ENCODE measurements at places on chromosomes 12 and 14.

- DNase-seq: no peak
Measured at GRCh38 chr14:21025371-21026273, 761 bp upstream of the NDRG2 start.

DNA sequence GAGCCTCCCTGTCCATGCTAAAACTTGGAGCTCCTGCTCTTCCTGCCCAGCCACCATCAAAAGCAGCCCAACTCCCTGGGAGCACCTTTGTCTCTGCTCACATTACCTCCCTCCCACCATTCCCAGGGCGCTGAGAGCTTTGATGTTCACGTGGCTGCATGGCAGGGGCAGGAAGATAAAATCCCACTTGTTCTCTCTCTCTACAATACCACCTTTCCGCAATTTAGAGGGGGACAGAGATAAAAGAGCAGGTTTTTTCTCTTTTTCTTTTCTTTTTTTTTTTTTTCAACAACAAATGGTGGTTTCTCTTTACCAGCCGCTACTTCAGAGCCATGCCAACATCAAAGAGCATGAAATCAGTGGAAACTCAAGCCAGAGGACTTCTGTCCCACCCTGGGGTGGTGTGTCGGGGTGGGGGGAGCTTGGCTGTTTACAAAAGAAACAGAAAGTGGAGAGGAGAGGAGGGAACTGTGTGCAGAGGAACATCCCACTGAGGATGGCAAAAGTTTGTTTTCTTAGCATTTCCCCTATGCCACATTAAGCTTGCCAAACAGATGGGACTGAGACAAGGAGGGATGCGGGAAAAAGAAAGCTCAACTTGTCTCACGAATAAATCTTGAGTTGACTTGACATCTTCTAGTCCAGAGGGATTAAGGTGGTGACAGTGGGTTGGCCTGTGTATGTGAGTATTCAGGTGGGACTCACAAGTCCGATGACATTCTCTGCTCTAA, 103.7 kb upstream of the NUDT4 start:
- DNase-seq: no peak

DNA sequence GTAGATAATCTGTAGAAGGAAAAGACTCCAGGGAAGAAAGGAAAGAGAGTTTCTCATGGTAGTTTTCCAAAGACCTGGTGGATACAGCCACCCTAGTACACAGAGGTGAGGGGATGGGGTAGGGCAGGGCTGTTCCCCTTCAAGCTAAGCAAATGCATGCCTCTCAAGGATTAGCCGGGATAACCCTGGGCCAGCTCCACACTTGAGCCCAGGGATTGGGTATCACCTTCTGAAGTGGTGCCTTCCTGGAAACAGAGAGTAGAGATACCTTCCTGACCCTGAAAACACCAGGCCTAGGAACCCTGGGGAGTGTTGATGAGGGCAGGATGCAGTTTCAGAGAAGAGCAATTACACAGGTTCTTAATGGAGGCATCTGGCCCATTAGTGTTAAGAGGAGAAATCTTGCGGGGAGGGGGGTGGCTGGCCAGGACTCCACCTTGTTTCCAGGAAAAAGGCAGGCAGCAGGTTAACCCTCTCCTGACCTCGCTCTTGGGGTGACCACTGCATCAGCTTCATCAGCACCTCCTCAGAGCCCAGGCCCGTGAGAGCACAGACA, 106.9 kb upstream of the TMEM233 start:
- no peak for DNase-seq

DNA sequence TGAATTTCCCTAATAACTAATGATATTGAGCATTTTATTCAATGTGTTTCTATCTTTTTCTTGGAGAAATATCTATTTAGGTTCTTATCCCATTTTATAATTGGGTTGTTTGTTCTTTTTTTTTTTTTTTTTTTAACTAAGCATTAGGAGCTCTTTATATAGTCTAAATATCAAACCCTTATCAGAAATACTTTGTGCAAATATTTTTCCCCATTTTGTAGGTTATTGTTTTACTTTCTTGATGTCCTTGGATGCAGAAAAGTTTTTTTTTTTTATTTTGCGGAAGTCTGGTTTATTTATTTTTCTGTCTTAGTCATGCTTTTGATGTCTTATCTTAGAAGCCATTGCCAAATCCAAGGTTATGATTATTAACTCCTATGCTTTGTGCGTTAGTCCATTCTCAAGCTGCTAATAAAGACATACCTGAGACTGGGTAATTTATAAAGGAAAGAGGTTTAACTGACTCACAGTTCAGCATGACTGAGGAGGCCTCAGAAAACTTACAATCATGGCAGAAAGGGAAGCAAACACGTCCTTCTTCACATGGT, 434.3 kb upstream of the TBX3 start:
- DNase-seq: no peak

GRCh38 chr14:36857136-36857535, 195.5 kb downstream of the PAX9 start:
- no peak for DNase-seq

- no peak for DNase-seq
Measured at GRCh38 chr12:28172434-28173030, 17.7 kb upstream of the CCDC91 start.

GRCh38 chr14:28762955-28763326, 3.6 kb upstream of the FOXG1 start:
- DNase-seq: no peak

DNA sequence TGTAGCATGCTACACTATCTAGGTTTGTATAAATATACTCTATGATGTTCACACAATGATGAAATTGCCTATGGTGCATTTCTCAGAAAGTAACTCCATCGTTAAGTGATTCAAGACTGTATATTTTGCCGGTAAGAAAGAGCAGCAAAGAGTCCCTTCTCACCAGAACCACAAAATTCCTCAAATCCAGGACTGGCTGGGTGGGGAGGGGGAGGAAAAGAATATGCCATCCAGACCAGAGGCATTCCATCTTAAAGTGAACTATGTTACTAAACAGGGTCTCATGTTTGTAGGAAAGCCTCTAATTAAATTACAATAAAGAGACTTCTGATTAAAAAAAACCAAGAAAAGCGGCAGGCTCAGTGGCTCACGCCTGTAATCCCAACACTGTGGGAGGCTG, 11.5 kb downstream of the UBE2N start:
- no peak for DNase-seq

- DNase-seq: no peak
Measured at GRCh38 chr12:94954029-94954685, 49.3 kb downstream of the NDUFA12 start.

GRCh38 chr12:20366776-20367409, 1.4 kb upstream of the PDE3A start:
- DNase-seq: no peak

DNA sequence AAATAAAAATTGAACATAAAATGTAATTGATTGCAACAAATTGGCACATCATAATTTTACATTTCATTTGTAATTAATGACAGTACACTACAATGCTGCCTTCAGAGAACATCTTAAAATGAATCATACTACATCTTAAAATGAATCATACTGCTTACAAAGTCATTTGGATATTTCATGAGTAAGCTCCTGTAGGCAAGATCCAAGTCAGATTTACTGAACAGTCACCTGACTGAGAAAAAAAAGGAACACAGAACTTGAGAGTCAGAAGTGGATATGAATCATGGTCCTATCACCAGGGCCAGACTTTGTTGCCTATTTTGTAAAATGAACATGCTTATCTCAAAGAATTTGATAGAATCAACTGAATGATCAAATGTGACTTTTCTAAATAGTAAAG, 32.7 kb upstream of the FBLN5 start:
- DNase-seq: no peak

GRCh38 chr14:60720391-60720790, 3.8 kb downstream of the SIX4 start:
- DNase-seq: no peak

DNA sequence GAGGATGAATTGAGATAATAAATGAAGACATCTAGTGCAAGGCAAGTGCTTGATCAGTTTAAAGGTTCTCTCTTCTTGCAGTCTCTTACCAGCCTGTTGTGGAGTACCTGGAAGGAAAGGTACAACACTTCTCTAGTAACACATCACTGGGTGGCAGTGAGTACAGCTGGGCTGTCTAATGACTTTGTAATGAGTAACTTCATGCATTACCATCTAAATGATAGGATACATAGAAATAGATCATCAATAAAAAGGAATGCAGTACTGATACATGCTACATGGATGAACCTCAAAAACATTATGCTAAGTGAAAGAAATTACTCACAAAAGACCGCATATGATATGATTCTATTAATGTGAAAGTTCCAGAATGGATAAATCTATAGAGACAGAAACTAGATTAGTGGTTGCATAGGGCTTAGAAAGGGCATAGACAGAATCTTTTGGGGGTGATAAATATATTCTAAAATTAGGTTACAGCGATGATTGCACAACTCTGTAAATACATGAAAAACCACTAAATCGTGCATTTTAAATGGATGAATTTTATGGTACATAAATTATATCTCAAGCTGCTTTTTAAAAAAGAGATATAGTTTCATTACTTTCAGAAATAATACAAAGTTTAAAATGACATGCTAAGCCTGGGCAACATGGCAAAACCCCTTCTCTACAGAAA, 224.4 kb downstream of the CHST11 start:
- DNase-seq: no peak

GRCh38 chr12:103947871-103948555, 17.7 kb upstream of the TDG start:
- DNase-seq: no peak

GRCh38 chr12:27573972-27574371, 50.0 kb downstream of the PPFIBP1 start:
- no peak for DNase-seq

GRCh38 chr14:53767566-53767965, 189.1 kb downstream of the BMP4 start:
- DNase-seq: no peak

- no peak for DNase-seq
Measured at GRCh38 chr12:52495389-52495788, 2.3 kb upstream of the KRT6A start.

- DNase-seq: no peak
Measured at GRCh38 chr12:108542320-108542719, 18.7 kb downstream of the SART3 start.

- no peak for DNase-seq
Measured at GRCh38 chr12:51753980-51754675, 94.4 kb downstream of the FIGNL2 start.

DNA sequence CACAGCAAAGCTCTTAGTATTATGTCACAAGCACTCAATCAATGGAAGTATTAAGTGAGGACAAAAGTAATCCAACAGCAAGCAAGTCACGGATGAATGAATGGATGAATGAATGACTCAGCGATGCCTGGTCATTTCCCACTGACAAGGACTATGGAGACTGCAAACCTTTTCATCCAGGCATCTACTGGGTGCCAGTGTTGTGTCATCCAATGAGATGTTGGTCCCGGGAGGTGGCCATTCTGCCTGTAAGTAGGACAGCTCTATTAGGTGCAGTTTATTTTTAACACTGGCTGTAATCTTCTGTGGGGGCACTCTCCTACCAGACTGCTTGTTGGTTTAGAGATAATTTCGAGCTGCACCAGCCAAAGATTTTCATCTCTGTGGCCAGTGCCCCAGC, 39.4 kb downstream of the STAB2 start:
- DNase-seq: no peak

DNA sequence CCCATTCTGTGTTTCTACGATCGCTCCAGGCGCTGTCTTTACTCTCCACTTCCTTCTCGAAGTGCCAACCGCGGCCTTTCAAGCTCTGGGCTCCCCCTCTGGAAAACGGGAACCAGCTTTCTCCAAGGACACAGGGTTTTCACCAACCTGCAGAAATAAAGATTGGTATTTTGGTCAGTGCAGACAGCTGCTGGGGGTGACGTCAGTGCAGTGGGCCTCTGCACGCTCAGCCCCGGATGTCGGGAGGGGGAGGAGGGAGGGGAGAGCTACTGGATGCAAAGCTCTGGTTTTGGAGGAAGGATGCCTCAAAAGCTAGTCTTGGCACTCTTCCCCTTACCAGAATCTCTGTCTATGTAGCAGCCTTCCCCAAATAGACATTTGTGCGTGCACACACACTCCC, 19.9 kb downstream of the HRK start:
- DNase-seq: no peak

- DNase-seq: no peak
Measured at GRCh38 chr12:87678453-87678852, 350.7 kb downstream of the C12orf50 start.

GRCh38 chr14:103641161-103641560, 12.2 kb downstream of the KLC1 start:
- DNase-seq: no peak

DNA sequence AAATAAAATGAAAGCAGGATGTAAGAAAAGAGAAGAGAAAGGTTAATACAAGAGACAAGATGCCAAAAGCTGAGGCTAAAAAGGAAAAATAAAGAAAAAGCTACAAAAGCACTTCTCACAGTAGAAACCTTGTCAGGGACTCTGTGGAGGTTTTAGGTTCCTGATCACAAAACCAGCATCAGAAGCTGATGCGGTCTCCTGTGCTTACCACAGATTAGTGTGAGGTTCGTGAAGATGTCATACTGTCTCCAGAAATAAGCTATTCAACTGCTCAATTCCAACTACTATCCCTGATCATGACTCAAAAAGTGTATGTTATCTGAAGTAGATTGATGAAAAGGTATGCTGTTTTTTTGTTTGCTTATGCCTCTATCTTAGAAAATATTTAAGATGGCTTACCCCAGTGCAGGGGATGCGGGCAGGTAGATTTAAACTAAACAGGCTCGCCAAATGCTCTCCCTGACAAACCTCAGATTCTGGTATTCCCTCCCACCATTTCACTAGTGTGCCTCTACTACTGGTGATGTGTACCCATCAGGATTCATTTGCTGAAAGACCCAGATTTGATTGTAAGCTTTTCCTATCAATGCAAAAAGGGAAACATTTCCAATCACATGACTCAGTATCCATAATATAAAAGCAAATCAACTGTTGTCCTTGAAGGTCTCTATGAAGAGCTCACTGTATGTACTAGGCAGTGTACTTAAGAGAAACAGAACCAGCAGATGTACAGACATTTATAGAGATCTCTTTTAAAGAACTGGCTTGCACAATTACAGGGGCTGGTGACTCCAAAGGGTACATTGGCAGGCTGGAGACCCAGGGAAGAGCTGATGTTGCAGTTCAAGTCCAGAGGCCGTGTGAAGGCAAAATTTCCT, 169.5 kb upstream of the FOXN3 start:
- no peak for DNase-seq

- DNase-seq: no peak
Measured at GRCh38 chr12:24565300-24565699, 383.6 kb downstream of the BCAT1 start.

DNA sequence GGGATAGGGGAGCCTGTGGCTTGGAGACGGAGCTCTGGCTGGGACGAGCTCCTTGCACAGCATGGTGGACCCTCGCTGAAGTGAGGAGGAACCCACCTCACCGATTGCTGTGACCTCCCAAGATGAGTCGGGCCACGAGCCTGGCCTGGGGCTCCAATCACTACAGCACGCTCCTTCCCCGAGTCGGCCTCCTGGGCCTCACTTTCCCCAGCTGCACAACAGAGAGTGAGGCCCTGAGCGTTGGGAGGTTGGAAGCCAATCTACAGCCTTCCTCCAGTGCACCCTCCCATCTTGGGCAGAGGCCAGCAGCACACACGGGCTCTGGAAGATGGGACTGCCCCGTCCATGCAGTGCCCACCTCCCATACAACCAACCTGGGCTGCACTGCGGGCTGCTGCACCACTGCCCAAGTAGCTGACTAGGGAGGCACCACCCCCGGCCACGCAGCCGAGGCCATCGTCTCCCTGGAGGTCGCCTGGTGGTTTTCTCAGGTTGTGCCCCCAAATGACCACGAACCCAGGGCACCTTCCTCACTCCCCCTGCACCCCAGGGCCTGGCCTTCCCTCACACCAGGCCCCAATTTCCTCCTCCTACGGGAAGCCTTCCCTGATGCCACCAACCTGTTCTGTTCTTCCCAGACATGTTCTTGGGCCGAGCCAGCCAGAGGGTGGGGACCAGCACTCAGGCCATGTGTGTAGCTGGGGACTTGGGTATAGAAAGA, 152.3 kb upstream of the C14orf180 start:
- DNase-seq: no peak

GRCh38 chr14:92491782-92492181, 21.8 kb upstream of the RIN3 start:
- DNase-seq: no peak
